Stimulated activated CD8-positive, alpha-beta memory T cell treated with anti-CD3 and anti-CD28 coated beads, Interleukin-2, amount 100 ng/mL, for 1 hour (primary cell): ENCODE measurements at places on chromosomes 2 and 18.

DNA sequence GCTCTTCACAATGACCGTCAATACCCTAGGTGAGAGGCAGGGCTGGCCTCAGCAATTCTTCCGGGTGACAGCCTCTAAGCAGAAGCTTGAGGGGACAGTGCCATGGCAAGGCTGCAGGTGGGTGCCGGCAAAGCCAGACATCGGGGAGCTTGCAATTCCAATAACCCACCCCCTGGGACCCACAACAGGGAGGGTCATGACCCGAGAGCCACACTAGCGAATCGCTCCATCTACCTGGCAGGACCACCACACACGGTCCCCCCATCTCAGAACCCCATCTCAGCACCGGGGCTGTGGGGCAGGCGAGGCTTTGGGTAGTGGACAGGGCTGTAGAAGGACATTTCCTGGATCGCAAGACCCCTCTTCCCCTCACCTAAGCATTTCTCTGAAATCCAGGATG is 177.2 kb downstream of the ACKR3 start:
- no peak for DNase-seq

DNA sequence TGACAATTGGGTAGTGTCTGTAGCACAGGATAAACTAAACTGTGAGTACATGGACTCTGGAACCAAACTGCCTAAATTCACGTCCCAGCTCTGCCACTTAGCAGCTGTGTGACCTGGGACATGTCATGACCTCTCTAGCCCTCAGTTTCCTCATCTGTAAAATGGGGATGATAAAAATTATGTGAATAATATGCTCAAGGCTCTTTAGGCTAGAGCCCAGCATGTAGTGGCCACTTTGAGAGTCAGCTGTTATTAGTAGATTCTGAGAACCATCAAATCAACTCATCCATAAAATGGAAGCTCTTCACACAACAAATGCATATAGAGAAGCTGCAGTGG is 87.7 kb downstream of the INPP5D start:
- no peak for DNase-seq

GRCh38 chr2:219059725-219060682 is 717 bp downstream of the IHH start:
- no peak for DNase-seq

GRCh38 chr2:86446060-86446459 is 4.9 kb downstream of the KDM3A start:
- DNase-seq, result no peak

GRCh38 chr18:25592804-25593360 is 240.9 kb upstream of the ZNF521 start:
- DNase-seq, result no peak

- no peak for DNase-seq
Observed at GRCh38 chr2:122660786-122661634, 905.6 kb downstream of the TSN start.

- no peak for DNase-seq
Observed at GRCh38 chr2:187478719-187479118, 30.7 kb upstream of the CALCRL start.
